ENCODE measurements at places on chromosomes 5 and 9. TPM values are rescaled to one million over a fixed set of nuclear protein-coding genes. Genes with fewer than 3 reads are reported as not detected.

DNA sequence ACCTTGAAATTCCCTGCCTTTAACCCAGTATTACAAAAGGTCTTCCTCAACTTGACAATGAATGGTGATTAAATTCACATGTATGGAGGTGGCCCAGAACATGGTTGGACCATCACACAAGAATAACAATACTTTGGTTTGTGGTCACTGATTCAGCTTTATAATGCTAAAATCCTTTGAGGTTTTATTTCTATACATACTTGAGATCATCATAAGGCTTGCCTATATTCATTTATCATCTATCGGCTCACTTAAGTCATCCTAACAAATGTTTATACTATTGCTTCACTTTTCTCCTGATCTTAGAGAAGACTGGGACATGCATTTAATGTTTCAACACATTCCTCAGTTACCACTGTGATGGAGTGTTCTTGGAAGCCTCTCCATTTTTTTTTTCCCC, 191.3 kb downstream of the DMAC1 start:
- no peaks in the 10 kb centered on the region for H3K27me3 ChIP-seq
- no peak overlapping the region for H3K27ac ChIP-seq
- no peaks in the 10 kb centered on the region for H3K4me1 ChIP-seq
- H3K4me3 ChIP-seq = no peak overlapping the region
- no peak for DNase-seq
- no peaks in the 10 kb centered on the region for H3K36me3 ChIP-seq

DNA sequence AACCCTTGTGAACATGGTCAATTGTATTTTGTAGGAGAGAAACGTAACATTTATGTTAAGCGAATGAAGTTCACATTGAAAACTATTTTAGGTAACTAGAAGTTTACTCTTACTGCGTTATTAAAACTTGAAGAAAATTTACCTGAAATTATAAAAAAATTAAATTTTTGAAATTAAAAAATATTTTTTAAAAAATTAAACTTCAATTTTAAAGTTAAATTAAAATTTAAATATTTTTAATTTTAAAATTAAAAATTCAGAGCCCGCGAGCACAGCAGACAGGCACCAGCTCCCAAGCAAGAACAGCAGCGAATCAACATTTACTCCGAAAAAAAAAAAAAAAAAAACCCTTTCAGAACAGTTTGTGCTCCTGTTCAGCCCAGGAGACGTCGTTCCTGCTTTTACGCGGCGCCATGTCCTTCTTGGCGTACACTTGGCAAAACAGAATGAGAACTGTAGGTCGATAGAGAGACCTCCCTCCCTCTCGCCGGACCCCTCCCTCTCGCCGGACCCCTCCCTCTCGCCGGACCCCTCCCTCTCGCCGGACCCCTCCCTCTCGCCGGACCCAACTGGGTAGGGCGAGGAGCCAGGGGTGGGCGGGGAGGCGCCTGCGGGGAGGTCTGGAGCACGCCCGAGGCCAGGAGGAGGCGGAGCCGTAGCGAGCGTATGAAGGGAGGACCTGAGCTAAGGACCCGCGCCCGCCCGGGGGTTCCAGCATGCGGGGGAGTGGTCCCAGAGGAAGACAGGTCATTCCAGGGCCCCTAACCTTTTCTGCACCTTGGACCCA, 235.8 kb downstream of the ROR2 start:
- H3K27me3 ChIP-seq = no peaks in the 10 kb centered on the region
- no peak for DNase-seq
- H3K4me3 ChIP-seq = peak overlapping the region; percentile 69
- H3K36me3 ChIP-seq = no peaks in the 10 kb centered on the region
- peaks cover 2% of the 10 kb centered on the region for H3K4me1 ChIP-seq

GRCh38 chr5:66307647-66308241, 163.6 kb downstream of the SREK1 start:
- peaks cover 1% of the 10 kb centered on the region for H3K36me3 ChIP-seq
- H3K27ac ChIP-seq = no peak overlapping the region
- H3K4me1 ChIP-seq = peaks cover 6% of the 10 kb centered on the region
- DNase-seq = no peak

DNA sequence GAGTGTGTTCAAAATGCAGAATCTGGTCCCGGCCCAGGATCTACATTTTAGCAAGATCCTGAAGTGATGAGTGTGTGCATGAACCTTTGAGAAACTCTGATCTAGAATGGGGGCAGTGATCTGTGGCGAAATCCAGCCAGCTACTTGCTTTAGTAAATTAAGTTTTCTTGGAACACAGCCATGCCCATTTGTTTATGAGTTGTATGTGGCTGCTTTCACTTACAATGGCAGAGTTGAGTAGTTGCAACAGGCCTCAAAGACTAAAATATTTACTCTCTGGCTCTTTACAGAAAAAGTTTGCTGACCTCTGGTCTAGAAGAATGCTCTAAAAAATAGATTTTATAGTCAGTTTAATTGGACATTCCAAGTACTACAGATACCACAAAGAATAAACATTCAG, 588.3 kb downstream of the BNC2 start:
- H3K27ac ChIP-seq = no peak overlapping the region
- no peak for DNase-seq
- peaks cover 2% of the 10 kb centered on the region for H3K36me3 ChIP-seq
- H3K4me1 ChIP-seq = peaks cover 7% of the 10 kb centered on the region

DNA sequence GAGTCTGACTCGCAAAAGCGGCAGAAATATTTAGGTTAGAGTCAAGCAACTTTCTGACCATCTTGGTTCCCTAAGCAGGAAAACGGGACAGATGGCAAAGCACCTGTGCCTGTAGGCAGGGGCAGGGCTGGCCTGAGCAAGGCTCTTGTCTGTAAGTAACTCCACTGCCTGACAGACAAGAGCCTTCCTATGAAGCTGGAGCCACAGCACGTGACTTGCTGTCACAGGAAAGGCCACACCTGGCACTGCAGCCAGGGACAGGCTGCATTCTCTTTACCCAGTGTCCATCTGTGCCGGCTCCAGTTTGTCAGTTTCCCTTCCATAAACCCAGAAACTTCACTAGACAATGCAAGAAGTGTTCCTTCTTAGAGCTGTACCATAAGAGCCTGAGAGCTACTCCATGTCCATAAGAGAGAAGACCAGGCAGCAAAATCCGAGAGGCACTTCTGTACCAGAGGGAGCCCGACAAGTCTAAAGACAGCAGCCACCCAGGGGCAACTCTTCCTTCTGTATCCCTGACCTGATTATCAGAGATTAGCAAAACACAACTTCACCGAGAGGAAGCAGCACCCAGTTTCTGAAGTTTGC, 78.1 kb downstream of the GPR21 start:
- H3K4me1 ChIP-seq = peaks cover 7% of the 10 kb centered on the region
- no peaks in the 10 kb centered on the region for H3K27me3 ChIP-seq
- no peak for DNase-seq
- H3K36me3 ChIP-seq = peaks cover 18% of the 10 kb centered on the region

DNA sequence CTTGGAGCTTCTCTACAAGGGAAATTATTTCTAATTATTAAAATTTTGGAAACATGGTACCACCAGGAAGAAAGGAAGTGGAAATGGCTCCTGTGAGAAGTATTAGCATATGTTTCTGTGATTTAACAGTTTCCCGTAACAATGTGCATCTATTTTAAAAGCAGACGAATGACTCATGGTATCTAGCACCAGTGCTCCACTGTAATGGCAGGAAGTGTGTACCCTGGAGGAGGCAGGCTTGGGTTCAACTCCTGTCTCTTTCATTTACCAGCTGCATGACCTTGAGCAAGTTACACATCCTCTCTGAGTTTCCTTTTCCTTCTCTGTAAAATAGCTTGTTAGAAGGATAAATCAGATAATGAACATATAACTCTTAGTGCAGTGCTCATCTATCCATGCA, 41.0 kb upstream of the ANGPTL2 start:
- no peak overlapping the region for H3K4me3 ChIP-seq
- no peaks in the 10 kb centered on the region for H3K27me3 ChIP-seq
- peaks cover 48% of the 10 kb centered on the region for H3K4me1 ChIP-seq
- no peaks in the 10 kb centered on the region for H3K36me3 ChIP-seq

GRCh38 chr5:147895864-147896263, 10.5 kb downstream of the C5orf46 start:
- H3K27ac ChIP-seq = no peak overlapping the region
- peaks cover 5% of the 10 kb centered on the region for H3K36me3 ChIP-seq
- H3K4me3 ChIP-seq = no peak overlapping the region
- H3K4me1 ChIP-seq = peaks cover 35% of the 10 kb centered on the region

GRCh38 chr5:175922192-175922885, 45.8 kb downstream of the THOC3 start:
- no peaks in the 10 kb centered on the region for H3K27me3 ChIP-seq
- peak overlapping the region; percentile 4 for H3K27ac ChIP-seq
- H3K4me1 ChIP-seq = peaks cover 21% of the 10 kb centered on the region
- DNase-seq = no peak

GRCh38 chr9:15438891-15439290, 16.2 kb downstream of the SNAPC3 start:
- no peak for DNase-seq
- peaks cover 32% of the 10 kb centered on the region for H3K4me1 ChIP-seq
- H3K27ac ChIP-seq = no peak overlapping the region
- no peaks in the 10 kb centered on the region for H3K27me3 ChIP-seq
- H3K4me3 ChIP-seq = no peak overlapping the region

DNA sequence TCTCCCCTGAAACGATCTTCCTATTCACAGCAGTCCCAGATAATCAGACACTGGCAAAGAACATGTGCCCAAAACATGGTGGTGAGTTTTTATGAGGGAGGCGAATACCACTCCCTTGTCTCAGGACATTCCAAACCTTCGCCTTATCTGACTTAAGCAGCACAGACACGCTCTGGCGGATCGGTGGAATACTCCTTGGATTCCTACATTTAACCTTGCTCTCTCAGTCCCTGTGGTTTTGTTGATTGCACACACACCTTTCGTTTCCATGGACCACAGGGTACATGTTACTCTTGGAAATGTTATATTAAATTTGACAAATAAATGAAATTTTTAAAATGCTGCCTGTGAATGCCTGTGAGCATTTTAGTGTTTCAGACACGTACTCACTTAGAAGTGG, 87.8 kb upstream of the CPEB4 start:
- no peaks in the 10 kb centered on the region for H3K4me1 ChIP-seq
- H3K36me3 ChIP-seq = no peaks in the 10 kb centered on the region
- no peak for DNase-seq
- H3K27ac ChIP-seq = no peak overlapping the region

- no peaks in the 10 kb centered on the region for H3K36me3 ChIP-seq
- H3K4me3 ChIP-seq = no peak overlapping the region
- no peaks in the 10 kb centered on the region for H3K27me3 ChIP-seq
- DNase-seq = no peak
Observed at GRCh38 chr5:174798551-174798951, 74.2 kb downstream of the MSX2 start.

DNA sequence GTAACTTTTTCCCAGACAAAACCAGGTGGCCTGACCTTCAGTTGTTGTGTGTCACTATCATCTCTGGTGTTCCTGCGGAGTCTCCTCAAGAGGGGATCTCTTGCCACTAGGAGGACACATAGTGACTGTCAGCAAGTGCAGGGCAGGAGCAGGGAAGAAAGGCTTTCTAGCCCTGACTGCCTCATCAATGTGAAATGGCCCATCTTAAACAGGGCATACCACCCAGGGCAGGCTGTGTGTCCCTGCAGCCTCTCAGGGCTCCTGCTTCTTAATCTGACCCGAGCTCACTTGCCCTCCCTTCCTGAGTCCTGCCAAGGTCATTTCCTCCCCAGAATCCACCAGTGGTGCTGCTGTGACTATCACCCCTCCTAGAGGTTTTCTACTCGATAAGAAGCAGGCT, 57.4 kb upstream of the SIMC1 start:
- H3K27ac ChIP-seq = no peak overlapping the region
- peaks cover 7% of the 10 kb centered on the region for H3K4me1 ChIP-seq
- no peak for DNase-seq
- H3K27me3 ChIP-seq = peaks cover 68% of the 10 kb centered on the region

DNA sequence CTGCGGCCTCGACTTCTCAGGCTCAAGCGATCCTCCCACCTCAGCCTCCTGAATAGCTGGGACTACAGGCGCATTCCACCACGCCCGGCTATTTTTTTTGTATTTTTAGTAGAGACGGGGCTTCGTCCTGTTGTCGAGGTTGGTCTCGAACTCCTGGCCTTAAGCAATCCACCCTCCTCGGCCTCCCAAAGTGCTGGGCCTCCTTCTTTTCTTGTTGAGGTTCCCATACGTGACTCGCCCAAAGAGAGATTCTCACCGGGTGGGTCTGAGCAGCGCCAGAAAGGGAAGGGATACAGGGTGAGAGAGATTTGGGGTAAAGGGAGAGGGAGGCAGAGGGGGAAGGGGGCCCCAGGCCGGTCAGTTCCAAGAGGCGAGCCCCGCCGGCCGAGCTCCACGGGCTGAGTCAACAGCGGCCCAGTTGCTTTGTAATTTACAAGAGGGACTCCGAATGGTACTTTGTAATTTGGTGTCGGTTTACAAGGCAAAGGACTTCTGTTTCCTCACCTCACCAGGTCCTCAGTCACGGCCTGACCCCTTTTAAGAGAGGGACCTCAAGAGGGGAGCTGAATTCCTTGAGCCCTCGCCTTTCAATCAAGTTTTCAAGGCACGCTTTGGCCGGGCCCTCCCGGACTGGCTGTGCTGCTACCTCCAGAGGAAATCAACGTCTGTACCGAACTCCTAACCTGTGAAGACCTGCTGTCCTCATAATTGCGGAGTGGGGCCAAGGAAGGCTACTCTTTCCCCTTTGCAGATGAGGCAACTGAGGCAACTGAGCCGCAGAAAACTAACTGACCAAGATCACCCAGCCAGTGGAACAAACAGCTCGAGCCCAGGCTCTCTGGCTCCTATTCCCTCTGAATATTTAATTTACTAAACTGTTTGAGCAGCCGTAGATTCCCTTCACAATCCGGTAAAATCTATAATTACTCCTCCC, 3.3 kb upstream of the DMRT2 start:
- peaks cover 5% of the 10 kb centered on the region for H3K36me3 ChIP-seq
- peaks cover 23% of the 10 kb centered on the region for H3K4me1 ChIP-seq
- peaks cover 70% of the 10 kb centered on the region for H3K27me3 ChIP-seq
- H3K27ac ChIP-seq = no peak overlapping the region
- no peak for DNase-seq
- H3K4me3 ChIP-seq = no peak overlapping the region

GRCh38 chr5:926417-927171, 33.9 kb downstream of the TRIP13 start:
- H3K27ac ChIP-seq = no peak overlapping the region
- peaks cover 6% of the 10 kb centered on the region for H3K4me1 ChIP-seq
- peaks cover 52% of the 10 kb centered on the region for H3K27me3 ChIP-seq
- peak overlapping the region; percentile 66 for H3K4me3 ChIP-seq
- H3K36me3 ChIP-seq = peaks cover 3% of the 10 kb centered on the region

ZBTB34 gene
- total RNA-seq = 14.5 TPM

SETD9 gene
- 8.5 TPM for total RNA-seq

POU5F2 gene
- 0.62 TPM for total RNA-seq

SLC4A9 gene
- not detected for total RNA-seq

EDIL3 gene
- total RNA-seq = 604 TPM

C7 gene
- not detected for total RNA-seq

PPP3R2 gene
- total RNA-seq = not detected

LECT2 gene
- not detected for total RNA-seq

SELENOP gene
- total RNA-seq = 0.20 TPM

Measured in chondrocyte (in vitro differentiated cells).